Stimulated activated naive CD4-positive, alpha-beta T cell treated with Interleukin-2 at 50 U/mL for 16 hours (primary cell): ENCODE measurements at places on chromosomes 13 and 19.

DNA sequence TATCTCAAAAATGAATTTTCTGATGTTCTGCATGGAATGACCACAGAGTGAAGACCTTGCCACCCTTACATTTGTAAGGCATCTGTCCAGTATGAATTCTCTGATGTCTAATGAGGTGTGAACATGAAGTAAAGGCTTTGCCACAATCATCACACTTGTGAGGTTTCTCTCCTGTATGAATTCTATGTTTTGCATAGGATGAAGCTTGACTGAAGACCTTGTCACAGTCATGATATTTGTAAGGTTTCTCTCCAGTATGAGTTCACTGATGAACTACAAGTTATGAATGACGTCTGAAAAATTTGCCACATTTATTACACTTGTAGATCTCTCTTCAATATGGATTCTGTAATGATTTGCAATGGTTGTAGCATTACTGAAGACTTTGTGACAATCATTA lies 13.3 kb downstream of the ZNF816 start:
- DNase-seq, result no peak

- no peak for DNase-seq
These were observed 145.7 kb downstream of the AKAP11 start for GRCh38 chr13:42417626-42418025.

DNA sequence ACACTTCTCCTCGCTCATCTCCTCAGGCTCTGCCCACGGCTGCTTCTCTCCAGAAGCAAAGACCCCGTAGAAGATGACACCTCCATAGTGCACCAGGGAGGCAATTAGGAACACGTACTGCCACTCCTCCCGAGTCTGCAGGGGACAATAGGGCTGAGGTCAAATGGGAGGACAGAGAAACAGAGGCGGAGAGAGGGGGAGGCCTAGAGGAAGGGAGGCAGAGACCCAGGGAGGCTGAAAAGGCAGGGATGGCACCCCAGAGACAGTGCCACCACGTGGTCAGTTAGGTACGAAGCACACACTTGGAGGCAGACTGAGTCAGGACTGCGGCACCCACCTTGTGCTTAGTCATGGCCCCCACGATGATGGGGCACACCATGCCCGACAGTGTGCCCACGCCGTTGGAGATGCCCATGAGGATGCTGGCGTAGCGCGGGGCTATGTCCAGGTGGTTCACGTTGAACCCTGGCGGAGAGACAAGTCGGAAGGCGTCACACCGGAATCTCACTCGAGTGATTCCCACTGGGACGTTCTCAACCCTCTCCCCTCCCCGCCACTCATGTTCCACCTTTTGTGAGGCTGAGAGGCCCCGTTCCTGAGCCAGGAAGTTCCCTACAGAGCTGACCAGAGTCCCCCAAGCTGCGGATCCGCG lies 5.6 kb downstream of the GFY start:
- DNase-seq, result peak; percentile 12

- no peak for DNase-seq
These were observed 12.1 kb downstream of the IFNL3 start for GRCh38 chr19:39232708-39233107.

GRCh38 chr13:110478405-110479214 lies 82.9 kb downstream of the RAB20 start:
- no peak for DNase-seq

GRCh38 chr19:54390942-54391577 lies 24.2 kb upstream of the TTYH1 start:
- DNase-seq, result peak; percentile 66

DNA sequence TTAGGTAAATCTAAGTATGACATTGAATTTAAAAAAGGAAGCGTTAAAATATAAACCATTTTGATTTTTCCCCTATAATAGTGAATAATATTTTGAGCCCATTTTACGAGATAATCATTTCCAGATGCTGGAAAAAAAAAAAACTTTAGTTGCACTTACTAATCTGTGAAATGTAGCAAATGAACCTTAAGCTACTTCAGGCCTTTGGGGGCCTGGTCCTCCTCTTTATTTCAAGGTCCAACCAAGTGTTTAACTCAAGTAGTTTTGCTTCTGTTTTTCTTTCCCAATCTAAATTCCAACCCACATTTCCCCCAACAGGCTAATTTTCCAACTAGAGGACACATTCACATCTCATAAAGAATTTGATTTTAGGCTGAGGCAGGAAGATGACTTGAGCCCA lies 101.2 kb downstream of the TNFRSF19 start:
- no peak for DNase-seq

DNA sequence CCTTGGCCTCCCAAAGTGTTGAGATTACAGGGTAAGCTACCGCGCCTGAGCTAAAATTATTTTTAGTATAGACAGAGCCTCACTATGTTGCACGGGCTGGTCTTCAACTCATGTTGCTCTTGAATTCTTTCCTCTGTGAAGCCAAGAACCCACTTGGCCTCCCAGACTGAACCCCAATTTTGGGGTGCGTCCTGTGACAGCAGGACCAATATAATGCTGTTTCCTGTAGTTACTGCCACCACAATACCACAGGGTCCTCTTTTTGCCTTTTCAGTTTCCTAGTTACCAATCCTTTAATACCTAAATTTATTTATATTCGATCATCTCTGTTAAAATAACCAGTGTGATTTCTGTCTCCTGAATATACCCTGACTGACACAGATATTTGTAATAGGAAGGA lies 32.9 kb downstream of the TSKS start:
- no peak for DNase-seq

GRCh38 chr13:78323040-78323439 lies 280.3 kb downstream of the POU4F1 start:
- no peak for DNase-seq

- no peak for DNase-seq
These were observed 23.7 kb downstream of the RCN3 start for GRCh38 chr19:49551531-49551930.

DNA sequence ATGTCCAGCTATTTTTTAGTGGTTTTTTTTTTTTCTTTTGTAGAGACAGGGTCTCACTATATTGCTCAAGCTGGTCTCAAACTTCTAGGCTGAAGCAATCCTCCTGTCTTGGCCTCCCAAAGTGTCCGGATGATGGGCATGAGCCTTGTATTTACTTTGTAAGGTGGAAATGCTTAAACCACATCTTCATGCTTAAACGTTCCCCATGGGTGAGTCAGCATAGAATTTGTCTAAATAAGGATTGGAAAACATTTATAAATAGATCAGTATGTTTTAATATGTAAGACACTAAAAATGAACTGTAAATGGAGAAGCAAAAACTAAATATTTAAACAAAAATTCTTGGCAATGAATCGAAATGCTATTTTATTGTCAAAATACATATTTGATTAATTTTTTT lies 698.0 kb downstream of the PCDH9 start:
- no peak for DNase-seq

DNA sequence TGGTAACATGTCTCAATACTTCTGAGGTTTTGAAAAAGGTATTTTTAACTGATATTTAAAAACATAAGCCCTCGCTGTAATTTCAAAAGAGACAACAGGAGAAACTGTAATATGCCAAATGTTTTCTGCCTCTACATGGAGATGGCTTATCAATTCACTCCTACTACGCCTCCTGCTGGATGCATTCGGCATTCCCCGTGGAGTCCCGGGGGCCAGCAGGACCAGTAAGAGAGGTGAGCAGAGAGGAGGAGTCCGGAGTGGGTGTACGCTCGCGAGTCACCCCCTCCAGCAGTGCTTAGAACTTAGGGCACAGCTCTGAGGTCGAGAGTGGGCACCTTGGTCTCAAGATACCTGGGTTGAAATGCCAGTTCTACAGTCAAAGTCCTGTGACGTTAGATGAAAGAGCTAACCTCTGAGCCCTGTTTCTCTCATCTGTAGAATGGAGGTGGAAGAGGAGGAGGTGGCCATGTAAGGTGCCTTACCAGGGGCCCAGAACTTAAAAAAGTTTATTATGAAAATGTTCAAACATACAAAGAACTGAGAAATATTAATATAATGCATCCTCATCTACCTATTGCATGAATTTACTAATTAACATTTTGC lies 110.2 kb downstream of the STK24 start:
- DNase-seq, result peak; percentile 35

- peak; percentile 55 for DNase-seq
These were observed 45.5 kb downstream of the IER2 start for GRCh38 chr19:13195678-13196077.

DNA sequence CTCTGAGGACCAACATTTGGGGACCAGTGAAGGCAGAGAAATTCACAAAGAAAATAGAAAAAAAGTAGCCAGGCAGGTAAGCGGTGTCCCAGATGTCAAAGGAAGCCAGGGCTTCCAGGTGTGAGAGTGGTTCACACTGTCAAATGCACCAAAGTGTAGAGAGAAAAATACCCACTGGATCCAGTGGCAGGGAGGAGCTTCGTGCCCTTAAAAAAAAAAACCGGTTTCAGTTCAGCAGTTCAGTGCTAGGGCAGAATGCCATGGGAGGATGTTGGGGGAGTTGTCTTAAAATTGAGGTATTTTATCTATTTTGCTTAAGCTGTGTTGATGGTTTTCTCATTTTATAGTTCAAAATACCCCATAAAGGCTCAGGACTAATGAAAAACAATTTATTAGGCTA lies 47.8 kb upstream of the C1QTNF9 start:
- DNase-seq, result peak; percentile 17

DNA sequence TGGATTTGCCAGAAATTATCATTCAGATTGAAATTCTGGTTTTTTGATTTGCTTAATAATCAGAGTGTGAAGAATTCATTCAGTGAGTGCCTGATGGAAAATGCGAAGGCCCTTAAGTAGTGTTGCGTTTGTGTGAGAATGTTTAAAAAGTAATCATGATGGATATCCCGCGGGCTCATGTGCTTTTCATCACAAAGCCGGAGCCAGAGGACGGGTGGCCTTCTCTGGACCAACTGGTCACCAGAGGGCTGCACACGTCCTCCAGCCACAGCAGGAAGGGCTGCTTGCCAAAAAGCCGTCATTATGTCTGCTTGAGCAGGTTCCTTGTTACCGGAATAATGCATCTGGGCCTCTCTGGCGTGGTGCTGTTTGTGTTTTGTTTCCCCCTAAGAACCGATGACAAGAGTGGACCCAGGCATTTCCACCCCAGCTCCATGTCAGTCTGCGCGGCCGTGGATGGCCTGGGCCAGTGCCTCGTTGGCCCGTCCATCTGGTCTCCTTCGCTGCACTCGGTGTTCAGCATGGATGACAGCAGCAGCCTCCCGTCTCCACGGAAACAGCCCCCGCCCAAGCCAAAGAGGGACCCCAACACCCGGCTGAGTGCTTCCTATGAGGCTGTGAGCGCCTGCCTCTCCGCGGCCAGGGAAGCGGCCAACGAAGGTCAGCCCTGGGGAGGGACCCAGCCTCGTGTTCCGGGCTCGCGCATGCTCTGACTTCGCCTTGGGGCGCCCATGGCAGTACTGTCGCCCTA lies 497.7 kb downstream of the MYO16 start:
- no peak for DNase-seq

GRCh38 chr13:31250435-31250834 lies 50.7 kb downstream of the B3GLCT start:
- DNase-seq, result no peak

GRCh38 chr19:28196101-28196500 lies 1016.9 kb downstream of the UQCRFS1 start:
- no peak for DNase-seq

DNA sequence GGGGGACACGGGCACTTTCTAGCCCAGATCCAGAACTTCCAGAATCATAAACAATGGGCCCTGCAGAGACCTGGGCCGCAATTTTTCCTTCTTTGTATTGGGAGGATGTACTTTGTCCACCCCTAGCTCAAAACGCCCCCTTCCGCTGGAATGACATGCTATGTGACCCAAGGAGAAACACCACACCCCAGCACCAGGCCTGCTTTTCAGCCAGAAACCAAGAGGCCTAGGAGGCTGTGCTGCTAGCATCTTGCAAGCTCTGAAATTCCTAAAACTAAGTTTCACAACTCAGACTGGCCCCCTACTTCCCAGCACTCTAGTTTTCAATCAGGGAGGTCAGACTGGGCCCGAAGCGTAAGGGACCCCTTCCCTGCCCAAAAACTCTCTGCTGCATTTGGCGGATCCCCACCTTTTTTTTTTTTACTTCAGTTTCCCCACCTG lies 538 bp downstream of the LSM4 start:
- DNase-seq, result no peak

DNA sequence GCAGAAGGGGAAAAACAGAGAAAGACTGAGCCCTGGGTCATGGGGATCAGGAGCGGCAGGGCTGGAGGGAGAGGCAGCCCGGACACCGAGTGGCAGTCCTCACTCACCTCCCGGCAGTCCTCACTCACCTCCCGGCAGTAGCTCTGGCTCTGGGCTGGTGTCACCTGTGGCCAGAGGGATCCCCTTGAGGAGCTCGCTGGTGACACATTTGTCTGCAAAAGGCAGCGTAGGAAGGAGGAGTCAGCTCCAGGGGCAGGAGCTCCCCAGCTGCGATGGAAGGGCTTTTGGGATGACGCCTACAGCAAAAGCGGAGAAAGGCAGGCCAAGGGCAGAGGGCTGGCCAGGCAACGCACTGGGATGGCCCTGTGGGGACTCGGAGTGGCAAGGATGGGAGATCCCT lies 739 bp downstream of the EIF3G start:
- DNase-seq, result no peak
